Muscle of leg (tissue), 16 donors: ENCODE measurements at places on chromosomes 12 and 14. TPM values are rescaled to one million over a fixed set of nuclear protein-coding genes. Genes with fewer than 3 reads are reported as not detected.

DNA sequence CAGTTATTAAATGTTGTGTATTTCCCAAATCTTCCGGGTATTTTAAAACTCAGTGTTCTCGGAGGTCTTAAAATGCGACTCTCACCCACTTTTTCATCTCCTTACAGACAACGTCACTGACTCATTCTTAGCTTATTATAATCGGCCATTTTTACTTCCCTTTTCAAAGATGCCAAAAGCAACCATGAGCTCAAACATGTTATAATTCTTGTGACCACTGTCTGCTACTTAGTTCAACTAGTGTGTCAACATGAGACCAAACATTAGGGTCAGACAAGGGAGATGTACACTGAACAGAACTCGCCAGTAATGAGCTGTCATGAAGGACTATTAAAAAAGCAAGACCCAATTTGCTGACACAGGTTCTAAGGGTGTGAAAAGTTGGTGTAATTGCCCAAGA is 4.2 kb upstream of the GRIP1 start:
- DNase-seq = no peak

DNA sequence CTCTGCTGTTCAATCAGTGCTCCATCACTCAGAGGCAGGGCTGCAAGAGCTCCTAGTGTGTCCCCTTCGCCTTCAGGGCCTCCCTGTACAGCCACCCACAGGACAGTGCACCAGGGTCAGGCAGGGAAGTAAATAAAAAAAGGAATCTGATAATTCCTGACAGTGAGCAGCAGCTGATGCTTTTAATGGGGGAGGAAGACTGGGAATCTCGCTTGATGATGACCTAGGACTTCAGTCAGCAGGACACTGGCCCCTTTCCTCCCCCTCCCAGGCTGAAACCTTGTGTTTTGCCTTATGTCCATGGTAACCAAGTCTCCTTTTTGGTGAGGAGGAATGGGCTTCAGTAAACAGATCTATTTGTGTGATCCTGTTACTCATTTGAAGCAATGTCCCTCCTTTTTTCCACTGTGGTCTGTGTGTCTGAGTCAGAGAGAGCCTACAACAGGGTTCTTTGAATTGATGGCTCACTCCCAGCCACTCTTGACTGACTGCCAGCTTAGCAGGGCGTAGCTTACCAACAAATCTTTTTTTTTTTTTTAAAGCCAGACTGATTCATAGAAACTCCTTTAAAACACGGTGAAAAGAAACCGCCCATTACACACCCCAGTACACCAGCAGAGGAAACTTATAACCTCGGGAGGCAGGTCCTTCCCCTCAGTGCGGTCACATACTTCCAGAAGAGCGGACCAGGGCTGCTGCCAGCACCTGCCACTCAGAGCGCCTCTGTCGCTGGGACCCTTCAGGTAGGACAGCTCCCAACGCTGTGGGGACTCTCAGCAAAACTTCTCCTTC is at the start of gene EMP1:
Gene EMP1, plus strand, starts transcription at position 597 of the 792 bp plus-strand sequence. CDS start 14,785 bp downstream, outside the sequence.
- peak; percentile 99 for DNase-seq

DNA sequence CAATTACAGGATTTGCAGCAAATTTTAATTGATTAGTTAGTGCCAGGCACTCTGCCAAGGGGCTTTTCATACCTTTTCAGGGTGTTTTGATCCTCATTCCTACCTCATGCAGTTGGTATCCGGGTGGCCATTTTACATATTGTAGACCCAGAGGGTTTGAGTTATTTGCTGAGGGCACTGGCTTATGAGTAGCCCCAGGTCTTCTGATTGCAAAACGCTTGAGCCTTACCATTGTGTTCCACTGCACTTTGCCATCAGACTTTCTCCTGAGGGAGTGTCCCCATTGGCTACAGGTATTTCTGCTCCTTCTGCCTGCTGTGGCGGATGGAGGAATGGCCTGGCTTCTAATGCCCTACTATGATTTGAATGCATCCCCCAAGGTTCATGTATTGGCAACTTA is 257.8 kb upstream of the CRY1 start:
- DNase-seq = no peak

DNA sequence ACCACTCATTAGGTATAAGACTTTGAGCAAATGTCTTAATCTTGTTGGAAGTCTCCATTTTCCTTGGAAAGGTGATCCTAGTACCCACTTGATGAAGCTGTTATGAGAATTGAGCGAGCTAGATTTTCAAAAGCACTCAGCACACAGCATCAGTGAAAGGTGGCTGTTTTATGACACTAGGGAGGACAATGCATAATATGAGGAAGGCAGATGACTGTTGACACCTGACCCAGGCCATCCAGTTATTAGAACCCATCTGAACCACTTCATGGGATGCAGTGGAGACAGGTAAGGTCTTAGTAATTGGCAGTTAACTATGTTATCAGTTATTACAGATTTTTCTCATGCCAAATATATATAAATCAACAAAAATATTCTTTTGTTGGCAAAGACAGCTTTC is 369.9 kb upstream of the PDE3A start:
- DNase-seq = no peak

Gene TMPO
- 90.3 TPM for polyA plus RNA-seq

Gene GARIN6
- polyA plus RNA-seq = not detected
